CD4-positive, alpha-beta T cell treated with Interleukin-10 for 1 hour (primary cell): ENCODE measurements at places on chromosomes 2 and 18.
A peak's percentile ranks its signal among the peaks of the same experiment; 100 is the strongest.

DNA sequence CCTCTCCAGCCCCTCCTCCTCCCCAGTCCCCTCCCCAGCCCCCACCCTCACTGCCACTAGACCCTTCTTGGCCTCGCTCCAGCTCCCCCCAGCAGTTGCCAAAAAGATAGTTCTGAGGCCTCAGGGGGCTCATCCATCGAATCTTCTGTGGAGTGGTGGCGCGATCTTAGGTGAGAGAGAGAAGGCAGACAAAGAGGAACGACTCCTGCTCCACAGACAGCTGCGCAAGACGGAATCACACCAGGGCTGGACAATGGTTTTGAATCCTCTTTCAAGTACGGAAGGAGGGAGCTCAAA, 68.1 kb downstream of the LAMA3 start:
- no peak for DNase-seq

GRCh38 chr18:9079818-9080528, 22.5 kb upstream of the NDUFV2 start:
- no peak for DNase-seq

DNA sequence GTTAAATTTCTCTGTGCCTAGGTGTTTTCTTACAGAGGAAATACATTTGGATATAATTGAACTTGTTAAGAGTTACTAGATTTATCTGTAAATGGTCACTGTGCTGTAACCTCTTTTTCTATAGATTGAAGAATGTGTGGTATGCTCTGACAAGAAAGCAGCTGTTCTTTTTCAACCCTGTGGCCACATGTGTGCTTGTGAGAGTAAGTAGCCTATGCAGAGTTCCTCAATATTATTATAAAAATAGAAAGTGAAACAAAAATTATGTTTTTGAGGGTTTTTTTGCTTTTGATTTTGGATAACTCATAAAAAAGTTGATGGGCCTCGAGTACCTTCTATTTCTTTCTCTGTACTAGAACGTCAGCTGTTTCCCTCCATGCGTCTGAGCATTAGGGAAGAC, 112.4 kb downstream of the MIB1 start:
- DNase-seq = no peak

DNA sequence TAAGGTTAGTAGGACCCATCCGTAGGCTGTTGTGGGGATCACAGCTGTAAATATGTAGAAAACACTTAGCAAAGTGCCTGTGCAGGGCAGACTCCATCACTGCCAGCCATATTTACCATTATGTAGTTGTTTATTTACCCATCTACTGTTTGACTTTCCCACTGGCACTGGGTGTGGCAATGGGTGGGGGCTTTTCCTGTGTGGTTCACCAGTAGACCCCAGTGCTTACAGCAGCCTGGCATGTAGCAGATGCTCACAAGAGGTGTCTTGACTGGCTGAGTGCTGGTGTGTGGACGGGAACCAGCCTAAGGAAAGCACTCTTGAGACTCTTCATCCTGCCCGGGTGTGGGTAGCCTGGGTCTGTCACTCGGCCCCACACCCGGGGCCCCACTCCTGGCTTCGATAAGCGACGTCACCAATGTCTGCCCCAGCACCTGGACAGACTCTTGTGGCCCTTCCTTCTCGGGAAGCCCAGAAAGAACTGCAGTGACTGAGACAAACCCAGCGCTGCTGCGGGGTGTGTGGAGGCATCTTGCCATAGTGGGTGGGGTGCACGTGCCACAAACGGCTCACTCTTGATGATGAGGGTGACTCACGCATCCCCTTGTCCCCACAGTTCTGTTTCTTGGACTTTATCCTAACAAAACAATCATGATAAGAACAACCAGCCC, 78.3 kb downstream of the HDAC4 start:
- DNase-seq = peak; percentile 54

GRCh38 chr2:238174701-238175100, 15.9 kb downstream of the ERFE start:
- no peak for DNase-seq
